ENCODE measurements at places on chromosomes 5 and 9.

- no peak for DNase-seq
These were observed 55.3 kb downstream of the ARSB start for GRCh38 chr5:78929833-78930232.

DNA sequence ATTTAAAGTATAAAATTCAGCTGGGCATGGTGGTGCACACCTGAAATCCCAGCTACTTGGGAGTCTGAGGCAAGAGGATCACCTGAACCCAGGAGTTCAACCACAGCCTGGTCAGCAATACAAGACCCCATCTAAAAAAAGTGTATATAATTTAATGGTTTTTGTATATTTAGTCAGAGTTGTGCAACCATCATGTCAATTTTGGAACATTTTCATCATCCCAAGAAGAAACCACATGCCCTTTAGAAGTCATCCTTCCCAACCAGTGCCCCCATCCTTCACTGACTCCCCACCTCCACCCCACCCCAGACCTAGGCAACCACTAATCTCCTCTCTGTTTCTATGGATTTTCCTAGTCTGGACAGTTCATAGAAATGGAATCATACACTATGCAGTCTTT, 18.8 kb upstream of the TEK start:
- DNase-seq = no peak

DNA sequence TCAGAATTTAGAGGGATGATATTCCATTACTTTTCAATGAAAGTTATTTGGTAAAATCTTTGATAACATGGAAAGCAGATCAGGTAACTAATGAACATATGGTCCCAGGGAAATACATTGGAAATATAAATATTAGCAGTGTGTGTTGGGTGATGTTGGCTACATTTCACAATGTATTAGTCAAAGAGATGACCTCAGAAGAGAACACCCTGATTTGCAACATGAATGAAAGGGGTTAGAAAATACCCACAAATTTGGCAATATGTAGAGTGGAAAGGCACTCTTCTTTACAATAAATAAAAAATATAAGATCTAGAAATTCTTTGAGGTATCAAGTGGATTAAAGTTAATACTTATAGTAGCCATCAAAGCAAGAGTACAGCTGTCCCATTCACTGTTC, 606.7 kb downstream of the PSAT1 start:
- DNase-seq = no peak

DNA sequence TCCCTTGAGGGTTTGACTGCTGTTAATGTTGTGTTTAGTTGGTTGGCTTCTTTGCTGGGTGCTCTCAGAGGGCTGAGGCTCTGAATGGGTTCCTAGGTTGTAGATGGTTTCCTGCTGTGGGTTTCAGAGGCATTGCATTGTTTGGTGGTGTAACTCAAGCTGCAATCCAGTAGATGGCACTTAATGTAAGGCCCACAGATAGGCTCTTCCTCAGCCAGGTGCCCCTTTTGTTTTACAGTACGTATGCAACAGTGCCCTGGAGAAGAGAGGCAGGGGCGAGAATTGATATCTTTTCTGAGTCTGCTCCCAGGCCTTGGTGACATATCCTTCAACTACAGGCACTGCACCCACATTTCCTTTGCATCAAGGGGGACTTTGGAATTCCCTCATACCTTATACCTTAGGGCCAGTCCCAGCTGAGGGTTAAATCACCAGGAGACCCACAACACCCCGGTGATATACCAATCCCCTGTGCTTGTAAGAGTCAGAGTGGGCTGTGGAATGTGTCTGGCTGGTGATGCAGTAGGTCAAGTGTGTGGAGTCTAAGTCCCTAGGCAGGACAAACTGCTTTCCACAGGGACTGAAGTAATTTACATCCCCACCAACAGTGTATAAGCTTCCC, 7.0 kb upstream of the UGT3A2 start:
- peak; percentile 3 for DNase-seq

DNA sequence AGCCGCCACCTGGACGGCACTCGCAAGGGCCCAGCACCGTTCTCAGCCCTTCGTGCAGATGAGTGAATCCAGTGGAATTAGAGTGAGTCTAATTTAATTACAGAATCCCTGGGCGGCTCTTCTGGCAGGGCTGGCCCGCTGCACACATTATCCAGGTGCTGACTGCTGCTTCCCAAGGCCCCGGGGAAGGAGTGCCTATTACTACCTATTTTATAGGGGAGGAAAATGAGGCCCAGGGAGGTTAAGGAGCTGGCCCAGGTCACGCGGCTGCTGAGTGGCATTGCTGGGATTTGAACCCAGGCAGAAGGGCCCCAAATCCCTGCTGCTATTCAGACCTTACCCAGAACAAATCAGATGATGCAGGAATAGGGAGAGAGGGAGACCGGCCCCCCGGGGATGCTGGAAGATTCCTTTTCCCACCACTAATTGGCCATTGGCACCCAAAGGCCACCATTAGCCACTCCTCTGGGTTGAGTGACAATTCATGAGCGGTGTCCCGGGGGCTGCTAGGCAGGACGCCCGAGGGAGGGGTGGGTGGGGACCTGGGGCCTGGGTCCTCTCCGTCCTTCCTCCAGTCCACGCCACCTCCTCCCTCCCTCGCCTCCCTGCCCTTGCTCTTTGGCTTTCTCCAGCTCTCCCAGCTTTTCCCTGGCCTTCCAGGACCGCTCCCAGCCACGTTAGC, 10.3 kb upstream of the QRFP start:
- DNase-seq = no peak

GRCh38 chr9:126844085-126844484, 16.4 kb upstream of the ZBTB34 start:
- no peak for DNase-seq

GRCh38 chr5:74948031-74948546, 81.9 kb upstream of the FAM169A start:
- no peak for DNase-seq

GRCh38 chr9:98118640-98119601, at the start of gene TRIM14:
TRIM14 (minus strand) TSS chr9:98119222; CDS start chr9:98119188, 34 bp downstream.
- no peak for DNase-seq

DNA sequence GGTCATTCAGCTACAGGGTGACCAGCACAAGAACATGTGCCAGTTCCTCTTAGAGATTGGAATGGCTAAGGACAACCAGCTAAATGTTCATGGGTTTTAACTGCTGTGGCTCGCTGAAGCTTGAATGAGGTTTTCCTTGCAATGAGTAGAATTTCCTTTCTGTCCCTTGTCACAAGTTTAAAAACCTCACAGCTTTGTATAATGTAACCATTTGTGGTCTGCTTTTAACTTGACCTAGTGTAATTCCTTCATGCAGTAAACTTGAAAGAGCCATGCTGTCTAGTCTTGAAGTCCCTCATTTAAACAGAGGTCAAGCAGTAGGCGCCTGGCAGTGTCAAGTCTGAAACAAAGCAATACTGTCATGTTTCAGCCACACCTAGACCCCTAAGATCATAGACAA, 181.3 kb upstream of the DMRT1 start:
- DNase-seq = no peak

DNA sequence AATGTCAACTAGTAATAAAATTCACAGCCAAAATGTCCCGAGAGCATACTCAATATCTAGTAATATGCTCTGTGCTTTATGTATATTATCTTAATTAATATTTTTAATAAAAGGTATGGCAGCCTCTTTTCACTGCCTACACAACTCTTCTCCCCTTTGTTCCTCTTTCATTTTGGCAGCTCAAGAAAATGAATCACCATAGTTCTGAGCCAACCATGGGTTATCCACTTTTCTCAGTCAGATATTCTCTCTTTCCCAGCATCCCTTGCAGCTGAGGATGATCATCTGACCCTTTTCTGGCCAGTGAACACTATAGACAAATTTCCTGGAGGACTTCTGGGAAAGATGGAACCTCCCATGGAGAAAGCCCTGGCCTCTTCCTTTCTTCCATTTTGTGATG, 8.2 kb upstream of the DOCK8 start:
- no peak for DNase-seq

Data from NCI-H1436 (cell line).